Activated CD4-positive, CD25-positive, alpha-beta regulatory T cell treated with anti-CD3 and anti-CD28 coated beads, Interleukin-2, amount 50 U/mL, for 72 hours (primary cell): ENCODE measurements at places on chromosomes 5 and 9.

- no peak for DNase-seq
Measured at GRCh38 chr5:151953833-151954232, 29.2 kb upstream of the GLRA1 start.

- DNase-seq = no peak
Measured at GRCh38 chr5:44187973-44188372, 201.2 kb downstream of the FGF10 start.

DNA sequence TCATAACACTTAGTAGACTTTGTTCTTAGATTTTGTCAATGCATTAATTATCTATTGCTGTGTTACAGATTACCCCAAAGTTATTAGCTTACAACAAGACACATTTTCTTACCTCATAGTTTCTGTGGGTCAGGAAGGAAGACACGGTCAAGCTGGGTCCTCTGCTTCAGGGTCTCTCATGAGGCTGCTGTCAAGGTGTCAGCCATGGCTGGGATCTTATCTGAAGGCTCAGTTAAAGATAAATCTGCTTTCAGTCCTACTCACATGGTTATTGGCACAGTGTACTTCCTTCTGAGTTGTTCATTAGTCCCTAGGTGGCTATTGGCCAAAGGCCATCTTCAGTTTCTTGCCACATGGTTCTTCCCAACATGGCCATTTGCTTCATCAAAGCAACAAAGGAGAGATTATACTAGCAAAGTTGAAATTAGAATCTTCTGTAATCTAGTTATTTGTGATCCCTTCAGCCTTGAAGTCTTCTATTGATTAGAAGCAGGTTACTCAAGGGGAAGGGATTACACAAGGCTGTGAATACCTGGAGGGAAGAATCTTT, 25.2 kb downstream of the TDRD7 start:
- DNase-seq = no peak

- no peak for DNase-seq
Measured at GRCh38 chr5:159854916-159855315, 61.4 kb upstream of the ADRA1B start.

GRCh38 chr9:75707191-75707590, 183.3 kb upstream of the PCSK5 start:
- no peak for DNase-seq

- no peak for DNase-seq
Measured at GRCh38 chr9:10512144-10512543, 100.7 kb downstream of the PTPRD start.

- no peak for DNase-seq
Measured at GRCh38 chr5:82276800-82277612, 1.1 kb downstream of the RPS23 start.

- no peak for DNase-seq
Measured at GRCh38 chr5:25641124-25641523, 996.3 kb upstream of the CDH10 start.

DNA sequence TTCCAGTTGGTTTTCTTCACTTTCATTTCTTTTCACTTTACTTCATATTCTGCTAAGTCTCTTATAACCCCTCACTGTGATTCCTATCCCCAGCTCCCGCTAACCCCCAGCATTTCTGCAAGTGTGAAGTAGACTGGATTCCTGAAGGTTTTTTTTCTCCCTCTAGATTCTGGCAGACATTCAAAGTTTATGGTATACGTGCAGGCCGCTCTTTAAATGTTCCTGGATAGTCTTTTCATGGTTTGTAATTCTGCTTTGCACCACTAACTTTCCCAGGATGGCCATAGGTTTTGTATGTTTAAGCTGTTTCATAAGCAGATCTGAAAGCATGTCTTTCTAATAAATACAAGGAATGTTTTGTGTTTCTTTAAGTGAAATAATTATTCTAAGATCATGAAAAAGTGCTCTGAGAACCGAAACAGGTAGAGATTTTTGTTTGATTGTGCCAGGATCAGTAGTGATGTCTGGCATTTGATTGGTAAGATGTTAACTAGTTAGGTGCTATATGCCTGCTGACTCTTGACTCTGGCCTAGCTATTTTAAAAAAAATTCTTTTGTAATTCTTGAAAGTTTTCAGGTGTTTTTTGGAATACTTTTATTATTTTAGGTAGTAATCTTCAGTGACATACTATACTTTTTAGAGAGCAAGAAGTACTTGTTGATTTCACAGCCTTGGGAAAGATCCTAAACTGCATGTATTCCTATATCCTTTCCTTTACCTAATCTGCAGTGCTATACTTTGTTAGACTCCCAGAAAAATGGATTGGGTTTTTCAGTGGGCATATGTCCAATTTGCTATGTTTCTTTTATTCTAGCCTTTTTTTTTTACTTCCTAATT, 29.7 kb downstream of the CNOT6 start:
- DNase-seq = no peak

DNA sequence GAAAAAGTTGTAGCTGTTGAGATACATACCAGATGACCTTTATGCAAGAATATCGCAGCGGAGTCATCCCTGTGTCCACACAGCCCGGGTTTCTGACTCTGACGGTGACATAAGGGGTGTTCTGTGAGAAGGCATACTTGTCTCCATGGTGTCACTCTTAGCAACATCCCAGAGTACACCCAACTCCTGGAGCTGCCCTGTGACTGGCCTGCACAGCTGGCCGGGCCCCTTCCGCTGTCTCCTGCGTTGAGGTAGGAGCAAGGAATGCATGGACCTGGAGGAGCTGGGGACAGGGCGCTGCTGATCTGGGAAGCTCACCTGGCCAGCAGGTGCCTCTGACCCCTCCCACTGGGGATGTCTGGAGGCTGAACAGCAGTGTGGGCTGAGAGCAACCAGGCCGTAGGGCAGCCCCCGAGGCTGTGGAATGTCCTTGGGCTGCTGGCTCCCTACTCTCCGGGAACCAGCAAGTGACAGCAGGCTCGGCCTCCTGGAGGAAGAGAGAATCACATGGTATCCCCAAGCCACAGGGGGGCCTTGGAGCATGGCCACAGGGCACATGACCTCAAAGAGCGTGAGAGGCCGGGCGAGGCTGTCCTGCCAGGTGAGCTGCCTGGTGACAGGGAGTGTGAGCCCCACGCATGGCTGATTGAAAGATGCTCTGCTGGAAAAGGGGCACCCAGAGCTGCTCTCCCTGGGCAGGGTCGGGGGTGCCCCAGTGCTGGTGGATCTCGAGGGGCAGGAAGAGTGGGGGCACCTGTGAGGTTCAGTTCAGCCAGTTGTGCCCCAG, 113.4 kb downstream of the MRPL36 start:
- DNase-seq = no peak

DNA sequence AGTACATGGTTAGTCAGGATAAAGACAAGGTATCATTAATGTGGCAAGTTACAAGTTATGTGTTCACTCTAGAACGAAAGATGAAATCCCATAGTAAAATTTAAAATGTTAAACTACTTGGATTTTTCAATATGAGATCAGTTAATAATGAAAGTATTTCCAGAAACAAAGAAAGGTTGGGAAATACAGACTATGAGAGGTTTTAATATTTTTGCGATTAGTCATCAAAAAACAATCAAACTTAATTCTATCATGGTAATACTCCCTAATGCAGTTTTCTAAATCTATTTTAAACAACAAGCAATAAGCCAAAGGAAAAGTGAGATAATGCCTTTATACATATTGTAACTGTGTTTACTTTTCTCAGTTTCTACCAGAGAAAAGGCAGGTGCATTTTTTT, 10.6 kb downstream of the CDH12 start:
- DNase-seq = no peak

DNA sequence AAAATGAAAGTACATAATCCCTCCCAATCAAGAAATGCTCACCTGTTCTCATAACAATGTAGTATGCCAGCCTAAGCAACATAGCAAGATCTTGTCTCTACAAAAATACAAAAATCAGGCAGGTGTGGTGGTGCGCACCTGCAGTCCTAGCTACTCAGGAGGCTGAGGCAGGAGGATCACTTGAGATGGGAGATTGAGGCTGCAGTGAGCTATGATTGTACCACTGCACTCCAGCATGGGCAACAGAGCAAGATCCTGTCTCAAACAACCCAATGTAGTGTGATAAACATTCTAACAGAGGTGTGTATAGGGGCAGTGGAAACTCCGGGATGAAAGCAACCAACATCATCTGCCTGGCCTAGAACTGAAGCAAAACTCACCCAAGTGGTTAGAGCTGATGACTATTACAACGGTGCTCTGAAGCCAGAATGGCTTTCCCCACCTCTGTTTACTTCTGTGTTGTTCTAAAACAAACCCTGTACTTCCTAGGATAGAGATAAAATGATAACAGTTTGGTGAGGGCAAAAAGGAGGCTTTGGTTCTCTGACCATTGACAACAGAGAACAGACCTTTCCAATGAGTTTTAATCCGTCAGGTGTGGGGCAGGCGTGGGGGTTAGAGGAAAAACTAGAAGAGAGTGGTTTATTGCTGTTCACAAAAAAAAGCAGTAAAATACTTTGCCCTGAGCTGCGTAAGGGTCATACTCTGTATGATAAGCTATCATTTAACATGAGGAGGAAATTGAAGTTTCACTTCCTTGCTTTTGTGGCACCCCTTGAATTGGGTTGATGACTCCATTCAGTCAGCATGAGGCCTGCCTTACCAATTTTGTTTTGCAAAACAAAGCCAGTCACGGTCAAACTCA, 18.9 kb downstream of the WNT8A start:
- no peak for DNase-seq

DNA sequence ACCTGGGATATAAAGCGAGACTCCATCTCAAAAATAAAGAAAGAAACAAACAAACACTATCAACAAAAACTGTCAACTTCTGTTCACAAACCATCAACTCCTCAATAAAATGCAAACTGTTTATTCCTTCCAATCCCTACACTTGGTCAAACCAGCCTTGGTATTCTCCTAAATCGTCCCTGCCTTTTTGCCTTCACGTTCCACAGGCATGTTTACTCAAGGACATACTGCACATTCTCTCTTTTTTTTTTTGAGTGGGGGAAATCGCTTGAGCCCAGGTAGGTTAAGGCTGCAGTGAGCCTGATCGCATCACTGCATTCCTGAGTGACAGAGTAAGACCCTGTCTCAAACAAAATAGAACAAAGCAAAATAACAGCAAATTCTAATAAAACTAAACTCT, 13.0 kb downstream of the UBAP2 start:
- DNase-seq = no peak

DNA sequence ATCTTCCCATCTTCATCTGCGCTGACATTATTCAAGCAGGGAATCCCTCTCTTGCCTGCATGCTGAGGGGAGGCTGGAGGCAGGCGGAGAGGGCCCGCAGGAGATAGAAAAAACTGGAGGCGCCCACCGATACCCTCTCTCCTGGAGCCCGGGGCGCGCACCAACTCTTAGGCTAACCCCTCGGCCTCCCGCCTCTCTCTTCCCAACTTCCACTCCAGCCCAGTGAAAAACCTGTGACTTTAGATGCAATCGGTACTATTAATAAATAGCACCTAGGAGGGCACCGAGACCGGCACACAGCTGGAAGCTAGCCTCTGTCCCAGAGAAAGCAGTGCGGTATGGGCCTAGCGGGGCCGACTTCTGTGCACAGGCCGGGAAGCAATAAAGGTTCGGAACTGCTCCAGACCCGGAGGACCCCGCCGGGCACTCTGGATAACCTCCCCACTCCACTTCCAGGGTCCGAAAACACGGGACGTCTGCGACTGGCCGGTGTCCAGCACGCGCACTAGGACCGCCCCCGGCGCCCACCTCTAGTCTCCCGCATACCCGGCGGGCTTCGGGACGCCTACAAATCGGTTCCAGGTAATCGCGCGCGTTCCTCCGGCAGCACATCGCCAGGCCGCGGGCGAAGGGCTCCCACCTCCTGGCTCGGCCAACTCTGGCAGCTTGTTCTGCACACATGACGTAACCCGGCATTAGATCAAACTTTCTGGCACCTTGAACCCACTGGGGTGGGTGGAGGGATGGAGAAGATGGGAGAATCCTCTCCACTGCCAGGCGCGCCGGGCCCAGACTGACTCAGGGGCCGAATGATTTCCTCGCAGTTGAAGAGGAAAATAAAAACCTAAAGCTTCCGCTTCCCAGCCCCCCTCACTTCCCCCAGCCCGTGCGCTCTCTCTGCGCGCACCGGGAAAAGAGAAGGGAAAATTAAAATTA, 1.4 kb downstream of the EFNA5 start:
- DNase-seq = no peak

DNA sequence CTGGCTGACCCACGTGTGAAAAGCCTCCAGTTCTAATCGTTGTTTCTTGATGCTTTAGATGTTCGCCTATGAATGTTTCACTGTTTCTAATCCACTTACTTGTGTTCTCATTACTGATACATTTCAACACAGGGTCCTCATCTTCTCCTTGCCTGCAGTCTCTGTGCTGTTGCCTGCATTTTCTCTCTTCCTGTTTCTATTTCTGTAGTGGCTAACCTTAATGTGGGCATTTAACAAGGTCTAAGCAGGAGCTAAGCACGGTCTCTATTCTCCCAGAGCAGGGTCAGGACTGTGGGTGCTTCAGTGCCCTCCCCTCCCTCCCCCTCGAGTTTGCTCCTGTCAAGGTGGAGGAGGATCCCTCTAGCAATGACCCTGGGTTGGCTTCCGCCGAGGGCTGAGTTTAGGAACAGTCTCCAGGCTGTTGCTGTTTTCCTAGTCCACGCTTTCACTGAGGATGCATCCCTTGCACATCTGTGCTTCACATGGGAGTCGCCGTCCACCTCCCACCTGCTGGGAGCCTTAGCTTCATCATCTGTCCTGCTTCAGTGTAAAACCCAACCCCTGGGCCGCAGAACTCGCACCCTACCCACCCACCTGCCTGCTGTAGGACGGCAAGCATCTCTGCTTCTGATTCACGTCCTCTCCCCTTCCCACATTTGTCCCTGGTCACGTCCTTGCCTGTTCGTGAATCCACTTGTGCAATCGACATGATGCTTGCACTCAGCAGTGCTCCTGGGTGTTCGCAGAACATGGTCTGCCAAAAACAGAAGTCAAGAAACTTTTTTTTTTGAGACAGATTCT, 2.4 kb upstream of the EXOC3 start:
- DNase-seq = no peak

DNA sequence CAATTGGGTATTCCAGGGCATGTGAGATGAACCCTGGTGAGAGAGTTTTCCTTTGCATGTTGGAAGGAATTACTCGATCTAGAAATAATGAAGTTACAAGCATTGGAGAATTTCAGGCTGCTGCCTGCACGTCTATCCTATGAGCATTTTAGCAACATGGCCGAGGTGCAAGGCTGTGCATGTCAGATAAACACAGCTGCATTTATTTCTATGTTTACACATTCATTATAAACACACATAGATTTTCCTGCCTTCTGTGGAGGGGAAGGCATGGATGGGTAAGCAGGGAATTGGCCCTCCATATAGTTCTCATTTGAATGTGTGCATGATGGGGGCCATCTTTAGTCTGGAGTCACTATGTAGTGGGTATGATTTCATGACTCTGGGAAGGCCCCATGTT, 42.3 kb downstream of the AOPEP start:
- no peak for DNase-seq

GRCh38 chr5:73380710-73381589, 67.6 kb downstream of the FOXD1 start:
- no peak for DNase-seq
